ENCODE measurements at places on chromosomes 12 and 14.
A peak's percentile ranks its signal among the peaks of the same experiment; 100 is the strongest.

DNA sequence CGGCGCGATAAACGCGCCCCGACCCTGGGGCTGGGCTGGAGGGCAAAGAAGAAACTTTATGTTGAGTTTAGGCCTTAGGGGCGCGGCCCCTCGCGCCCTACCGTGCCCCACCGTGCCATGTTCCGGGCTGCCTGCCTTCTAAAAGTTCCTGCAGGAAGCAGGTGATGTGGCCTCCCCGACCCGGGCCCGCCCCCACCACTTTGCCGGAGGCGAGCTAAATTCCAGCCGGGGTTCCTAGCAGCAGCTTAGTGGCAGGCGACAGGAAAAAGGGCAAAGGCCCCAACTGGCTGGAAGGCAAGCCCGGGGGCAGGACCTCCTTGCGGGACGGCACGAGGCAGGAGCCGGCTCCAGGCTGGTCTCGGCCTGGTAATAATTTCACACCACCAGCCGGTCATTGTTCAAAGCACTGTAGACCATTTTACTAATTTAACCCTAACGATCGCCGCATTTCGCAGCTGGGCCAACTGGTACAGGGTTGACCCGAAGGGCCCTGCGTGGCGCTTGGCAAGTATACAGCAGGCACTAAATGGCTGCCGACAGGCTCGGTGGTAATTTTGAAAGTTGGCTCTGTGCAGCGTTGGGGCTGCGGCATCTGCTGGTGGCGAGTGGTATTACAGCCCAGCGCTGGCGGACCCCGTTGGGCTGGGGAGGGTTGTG, 895 bp upstream of the CCDC88C start:
- peak overlapping the region; percentile 66 for H3K27ac ChIP-seq
- H3K4me1 ChIP-seq, result peaks cover 35% of the 10 kb centered on the region
- no peaks in the 10 kb centered on the region for H3K27me3 ChIP-seq
- peaks cover 5% of the 10 kb centered on the region for H3K36me3 ChIP-seq
- H3K4me3 ChIP-seq, result peak overlapping the region; percentile 8

DNA sequence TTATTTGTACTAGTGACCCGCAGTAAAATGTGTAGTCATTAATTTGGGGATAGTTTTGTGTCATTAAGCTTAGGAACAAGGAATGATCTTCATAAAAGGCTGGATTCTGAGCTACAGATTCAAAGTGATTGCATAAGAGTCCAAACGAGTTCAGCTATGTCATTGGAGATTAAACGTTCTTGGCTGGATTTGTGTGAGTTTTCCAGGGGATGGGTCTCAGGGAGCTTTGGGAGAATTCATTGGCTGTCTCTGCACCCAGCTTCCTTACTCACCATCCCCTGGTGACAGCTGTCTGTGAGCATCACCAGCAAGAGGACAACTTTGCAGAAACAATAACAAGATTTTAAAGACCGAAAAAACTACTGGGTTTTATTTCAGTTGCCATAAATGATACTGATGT, 130.4 kb downstream of the DAAM1 start:
- H3K4me3 ChIP-seq, result no peak overlapping the region
- no peaks in the 10 kb centered on the region for H3K27me3 ChIP-seq

DNA sequence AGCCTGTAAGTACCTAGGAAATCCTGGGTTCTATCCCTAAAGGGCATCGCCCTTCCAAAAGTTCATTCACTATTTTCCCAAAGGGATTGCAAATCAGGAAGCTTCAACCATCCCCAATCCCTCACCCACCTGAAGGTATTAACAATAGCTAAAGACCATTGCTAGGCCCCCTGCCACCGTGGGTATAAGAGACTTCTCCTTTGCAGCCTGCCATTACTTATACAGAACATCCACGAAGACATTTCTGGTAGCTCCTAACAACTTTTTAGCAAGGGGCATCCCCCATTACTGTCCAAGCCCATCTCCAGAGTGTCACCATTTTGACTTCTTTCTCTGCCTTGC, 384 bp upstream of the SMUG1 start:
- no peaks in the 10 kb centered on the region for H3K4me1 ChIP-seq
- no peaks in the 10 kb centered on the region for H3K27me3 ChIP-seq
- H3K4me3 ChIP-seq, result peak overlapping the region; percentile 65
- no peak overlapping the region for H3K27ac ChIP-seq
- H3K36me3 ChIP-seq, result no peaks in the 10 kb centered on the region

GRCh38 chr12:65875640-65876071, 51.4 kb downstream of the HMGA2 start:
- H3K27me3 ChIP-seq, result no peaks in the 10 kb centered on the region
- no peak overlapping the region for H3K27ac ChIP-seq
- H3K4me3 ChIP-seq, result no peak overlapping the region
- no peaks in the 10 kb centered on the region for H3K4me1 ChIP-seq
- no peak for DNase-seq

- H3K27me3 ChIP-seq, result no peaks in the 10 kb centered on the region
- H3K4me3 ChIP-seq, result no peak overlapping the region
- no peak for DNase-seq
- no peaks in the 10 kb centered on the region for H3K36me3 ChIP-seq
Observed at GRCh38 chr12:28180786-28181185, 9.5 kb upstream of the CCDC91 start.

DNA sequence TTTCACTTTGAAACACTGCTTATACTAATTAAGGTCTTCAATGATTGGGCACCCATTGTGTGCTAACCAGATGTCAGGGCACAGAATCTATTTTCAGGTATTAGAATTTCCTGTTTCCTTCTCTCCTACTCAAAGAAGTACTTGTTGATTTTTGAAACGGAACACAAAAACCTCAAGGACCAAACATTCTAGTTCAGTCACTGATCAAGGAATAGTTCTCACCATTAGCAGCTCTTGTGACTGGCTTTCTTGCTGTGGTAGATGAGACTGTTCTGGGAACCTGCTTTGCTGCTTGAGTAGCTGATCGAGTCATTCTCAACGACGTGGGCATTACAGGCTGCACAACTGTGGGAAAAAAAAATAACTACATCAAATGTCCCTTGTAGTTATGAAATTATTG, 11.0 kb downstream of the DLGAP5 start:
- no peak overlapping the region for H3K27ac ChIP-seq
- H3K4me3 ChIP-seq, result no peak overlapping the region
- no peaks in the 10 kb centered on the region for H3K36me3 ChIP-seq

DNA sequence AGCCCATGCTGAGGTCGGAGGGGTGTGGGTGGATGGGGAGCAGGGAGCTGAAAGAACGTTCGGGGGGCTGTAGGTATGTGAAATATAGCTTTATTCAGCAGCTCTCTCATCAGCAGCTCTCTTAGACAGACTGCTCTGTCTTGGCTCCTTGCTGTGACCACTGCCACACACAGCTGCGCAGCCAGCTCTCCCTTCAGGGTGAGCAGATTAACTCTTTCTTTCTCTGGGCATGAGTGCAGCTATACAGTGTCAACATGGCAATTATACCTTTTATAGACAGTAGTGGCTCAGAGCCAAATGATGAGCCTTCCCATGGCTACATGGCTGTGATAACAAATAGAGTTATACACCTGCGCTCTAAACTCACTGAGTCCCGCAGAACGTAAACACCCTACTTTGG, 137.7 kb upstream of the NEDD1 start:
- no peaks in the 10 kb centered on the region for H3K36me3 ChIP-seq
- DNase-seq, result no peak
- H3K27ac ChIP-seq, result no peak overlapping the region
- no peaks in the 10 kb centered on the region for H3K27me3 ChIP-seq
- H3K4me1 ChIP-seq, result no peaks in the 10 kb centered on the region

DNA sequence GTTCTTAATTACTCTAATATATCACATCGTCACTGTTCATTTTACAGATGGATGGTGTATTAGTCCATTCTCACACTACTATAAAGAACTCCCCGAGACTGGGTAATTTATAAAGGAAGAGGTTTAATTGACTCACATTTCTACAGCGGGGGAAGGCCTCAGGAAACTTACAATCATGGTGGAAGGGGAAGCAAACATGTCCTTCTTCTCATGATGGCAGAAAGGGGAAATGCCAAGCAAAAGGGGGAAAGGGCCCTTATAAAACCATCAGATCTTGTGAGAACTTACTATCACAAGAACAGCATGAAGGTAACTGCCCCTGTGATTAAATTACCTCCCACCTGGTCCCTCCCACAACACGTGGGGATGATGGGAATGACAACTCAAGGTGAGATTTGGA, 6.5 kb downstream of the TMBIM4 start:
- peaks cover 4% of the 10 kb centered on the region for H3K4me1 ChIP-seq
- peaks cover 18% of the 10 kb centered on the region for H3K36me3 ChIP-seq
- H3K4me3 ChIP-seq, result no peak overlapping the region
- no peaks in the 10 kb centered on the region for H3K27me3 ChIP-seq

DNA sequence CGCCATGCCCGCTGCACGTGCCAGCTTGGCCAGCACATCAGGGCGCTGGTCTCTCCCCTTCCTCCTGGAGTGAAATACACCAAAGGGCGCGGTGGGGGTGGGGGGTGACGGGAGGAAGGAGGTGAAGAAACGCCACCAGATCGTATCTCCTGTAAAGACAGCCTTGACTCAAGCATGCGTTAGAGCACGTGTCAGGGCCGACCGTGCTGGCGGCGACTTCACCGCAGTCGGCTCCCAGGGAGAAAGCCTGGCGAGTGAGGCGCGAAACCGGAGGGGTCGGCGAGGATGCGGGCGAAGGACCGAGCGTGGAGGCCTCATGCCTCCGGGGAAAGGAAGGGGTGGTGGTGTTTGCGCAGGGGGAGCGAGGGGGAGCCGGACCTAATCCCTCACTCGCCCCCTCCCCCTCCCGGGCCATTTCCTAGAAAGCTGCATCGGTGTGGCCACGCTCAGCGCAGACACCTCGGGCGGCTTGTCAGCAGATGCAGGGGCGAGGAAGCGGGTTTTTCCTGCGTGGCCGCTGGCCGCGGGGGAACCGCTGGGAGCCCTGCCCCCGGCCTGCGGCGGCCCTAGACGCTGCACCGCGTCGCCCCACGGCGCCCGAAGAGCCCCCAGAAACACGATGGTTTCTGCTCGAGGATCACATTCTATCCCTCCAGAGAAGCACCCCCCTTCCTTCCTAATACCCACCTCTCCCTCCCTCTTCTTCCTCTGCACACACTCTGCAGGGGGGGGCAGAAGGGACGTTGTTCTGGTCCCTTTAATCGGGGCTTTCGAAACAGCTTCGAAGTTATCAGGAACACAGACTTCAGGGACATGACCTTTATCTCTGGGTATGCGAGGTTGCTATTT, 914 bp upstream of the CCND2 start:
- peaks cover 42% of the 10 kb centered on the region for H3K4me1 ChIP-seq
- peaks cover 7% of the 10 kb centered on the region for H3K36me3 ChIP-seq
- peak overlapping the region; percentile 87 for H3K4me3 ChIP-seq
- H3K27me3 ChIP-seq, result no peaks in the 10 kb centered on the region

GRCh38 chr14:88614218-88614907, 51.5 kb downstream of the ZC3H14 start:
- H3K27ac ChIP-seq, result no peak overlapping the region
- no peaks in the 10 kb centered on the region for H3K27me3 ChIP-seq

DNA sequence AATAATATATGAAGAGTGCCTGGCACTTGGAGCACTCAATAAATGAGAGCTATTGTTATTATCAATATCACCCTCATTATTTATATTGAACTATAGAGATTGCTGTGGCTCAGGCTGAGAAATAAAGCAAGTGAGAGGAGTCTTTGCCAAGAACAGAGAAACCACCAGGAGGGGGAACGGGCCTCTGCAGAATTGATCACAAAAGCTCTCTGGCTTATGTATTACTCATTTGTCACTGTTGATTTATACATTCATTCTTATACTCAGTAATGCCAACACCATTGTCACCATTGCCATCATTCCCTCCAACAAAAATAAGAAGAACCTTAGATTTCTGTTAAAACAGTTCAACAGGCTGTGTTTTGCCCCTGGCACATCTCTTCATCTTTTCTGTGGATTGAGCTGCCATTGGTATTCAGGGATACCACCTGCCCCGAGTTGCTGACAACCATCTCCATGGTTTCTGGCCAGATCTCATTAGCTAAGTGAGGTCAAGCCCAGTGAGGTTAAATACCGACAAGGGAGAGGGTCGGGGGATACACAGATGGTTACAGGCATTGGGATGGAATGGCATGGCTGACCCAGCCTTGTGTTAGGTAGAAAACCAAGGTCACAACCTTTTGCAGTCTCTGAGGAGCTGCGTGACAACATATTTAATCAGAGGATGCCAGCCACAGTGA, 21.8 kb upstream of the PCNX1 start:
- H3K4me3 ChIP-seq, result peak overlapping the region; percentile 18
- peaks cover 70% of the 10 kb centered on the region for H3K4me1 ChIP-seq
- no peak for DNase-seq

DNA sequence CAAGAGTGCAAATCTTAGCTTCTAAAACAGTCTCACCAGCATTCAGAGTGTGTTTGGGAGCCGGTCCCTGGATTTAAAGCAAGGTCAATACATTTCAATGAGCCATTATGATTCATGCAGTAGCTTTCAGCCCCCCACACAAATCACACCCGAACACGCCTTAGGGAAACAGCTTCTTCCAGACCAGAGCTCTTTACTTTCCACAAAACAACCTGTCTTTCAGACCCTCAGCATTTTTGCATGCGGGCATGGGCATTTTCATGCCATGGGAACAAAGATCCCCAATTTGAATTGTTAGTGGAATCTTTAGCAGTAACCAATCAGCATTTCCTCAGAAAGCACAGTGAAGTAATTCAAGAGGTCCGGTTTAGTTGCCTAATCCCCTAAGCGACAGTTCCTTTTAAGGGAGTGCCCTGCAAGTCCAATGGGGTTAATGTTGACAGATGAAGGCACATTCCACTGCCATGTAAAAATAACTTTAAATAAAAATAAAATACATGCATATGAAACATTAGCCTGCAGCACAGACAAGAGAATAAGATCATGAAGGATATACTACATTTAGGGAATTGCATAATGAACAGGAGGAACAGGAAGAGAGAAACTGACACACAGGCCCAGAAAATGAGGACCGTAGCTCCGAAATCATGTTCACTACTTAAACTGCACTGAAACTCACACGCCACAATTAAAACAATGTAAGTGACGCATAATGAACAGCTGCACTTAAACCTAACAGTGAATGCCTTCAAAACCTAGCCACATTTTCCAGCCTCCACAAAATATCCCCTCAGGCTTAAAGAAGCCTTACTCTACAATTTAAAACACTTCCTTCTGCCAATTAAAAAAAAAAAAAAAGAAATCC, 4.0 kb downstream of the VPS37B start:
- H3K27ac ChIP-seq, result no peak overlapping the region
- H3K4me1 ChIP-seq, result peaks cover 42% of the 10 kb centered on the region
- no peaks in the 10 kb centered on the region for H3K36me3 ChIP-seq
- H3K4me3 ChIP-seq, result no peak overlapping the region

GRCh38 chr12:47730341-47730744, 5.1 kb upstream of the ENDOU start:
- no peaks in the 10 kb centered on the region for H3K27me3 ChIP-seq
- no peak for DNase-seq
- H3K27ac ChIP-seq, result no peak overlapping the region
- H3K4me1 ChIP-seq, result no peaks in the 10 kb centered on the region
- H3K4me3 ChIP-seq, result no peak overlapping the region
- H3K36me3 ChIP-seq, result no peaks in the 10 kb centered on the region

- no peak for DNase-seq
- peak overlapping the region; percentile 21 for H3K27ac ChIP-seq
- H3K27me3 ChIP-seq, result no peaks in the 10 kb centered on the region
- H3K4me3 ChIP-seq, result no peak overlapping the region
- no peaks in the 10 kb centered on the region for H3K36me3 ChIP-seq
Observed at GRCh38 chr14:75141062-75141461, 14.2 kb upstream of the NEK9 start.

All from effector memory CD4-positive, alpha-beta T cell (primary cell).